ENCODE measurements at places on chromosomes 2 and 18.

DNA sequence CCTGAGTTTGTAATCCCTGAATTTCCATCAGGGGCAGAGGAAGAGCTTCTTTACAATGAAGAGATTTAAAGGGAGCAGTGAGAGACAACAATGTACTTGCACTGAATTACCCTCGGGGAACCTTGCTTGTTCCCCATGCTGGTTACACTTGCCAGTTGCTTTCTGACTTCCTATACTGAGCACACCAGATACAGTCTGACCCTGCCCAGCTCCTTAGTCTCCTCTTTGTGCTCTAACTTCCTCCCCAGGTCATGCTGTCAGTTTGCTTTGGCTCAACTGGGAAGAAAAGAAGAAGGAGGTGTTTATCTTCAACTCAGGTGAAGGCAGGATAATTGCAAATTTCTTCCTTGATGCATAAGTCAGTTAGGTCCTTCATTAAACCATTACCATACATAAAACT is 658.4 kb downstream of the NYAP2 start:
- no peak for DNase-seq

DNA sequence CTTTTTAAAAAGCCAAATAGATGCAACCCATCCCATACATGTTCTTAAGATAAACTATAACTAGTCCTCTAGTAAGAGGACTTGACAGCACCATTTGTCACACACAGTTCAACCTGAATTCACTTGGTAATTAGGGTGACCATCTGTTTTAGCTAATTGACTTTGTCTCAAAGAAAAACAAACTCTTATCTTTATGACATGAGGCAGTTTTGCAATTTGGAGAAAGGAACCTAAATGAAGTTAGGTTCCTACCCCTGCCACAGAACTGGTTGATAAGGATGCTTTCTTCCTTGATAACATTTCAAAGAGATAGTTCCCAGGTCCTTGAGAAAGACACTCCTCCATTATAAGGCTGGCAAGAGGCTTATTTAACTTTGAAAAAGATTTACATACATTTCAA is 57.4 kb upstream of the LRRTM1 start:
- no peak for DNase-seq

GRCh38 chr2:7555260-7555659 is 638.0 kb downstream of the RNF144A start:
- DNase-seq: no peak

DNA sequence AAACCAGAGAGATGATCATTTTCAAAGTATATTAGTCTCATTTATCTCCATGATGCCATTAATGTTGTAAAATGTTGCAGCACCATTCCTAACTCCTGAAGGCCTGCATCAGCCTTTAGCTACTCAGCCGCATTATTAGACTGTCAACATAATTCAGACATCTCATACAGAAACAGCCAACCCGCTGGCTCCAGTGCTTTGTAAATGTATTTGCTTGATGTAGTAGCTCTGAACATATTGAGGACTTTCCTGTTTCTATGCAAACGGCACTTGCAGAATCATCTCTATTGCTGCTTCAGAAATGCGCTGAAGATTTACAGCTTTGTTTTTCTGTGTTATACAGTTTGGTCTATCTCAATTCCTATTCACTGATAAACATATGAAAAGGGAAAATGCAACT is 372.2 kb downstream of the DSEL start:
- DNase-seq: no peak

- DNase-seq: peak; percentile 66
Measured at GRCh38 chr2:84946204-84947009, 24.6 kb upstream of the KCMF1 start.

GRCh38 chr2:23246992-23247683 is 137.8 kb upstream of the KLHL29 start:
- DNase-seq: no peak

- DNase-seq: peak; percentile 42
Measured at GRCh38 chr2:1854729-1855547, 110.6 kb upstream of the PXDN start.

Measured in 8988T (cell line).